ENCODE measurements at places on chromosomes 3 and 15.

DNA sequence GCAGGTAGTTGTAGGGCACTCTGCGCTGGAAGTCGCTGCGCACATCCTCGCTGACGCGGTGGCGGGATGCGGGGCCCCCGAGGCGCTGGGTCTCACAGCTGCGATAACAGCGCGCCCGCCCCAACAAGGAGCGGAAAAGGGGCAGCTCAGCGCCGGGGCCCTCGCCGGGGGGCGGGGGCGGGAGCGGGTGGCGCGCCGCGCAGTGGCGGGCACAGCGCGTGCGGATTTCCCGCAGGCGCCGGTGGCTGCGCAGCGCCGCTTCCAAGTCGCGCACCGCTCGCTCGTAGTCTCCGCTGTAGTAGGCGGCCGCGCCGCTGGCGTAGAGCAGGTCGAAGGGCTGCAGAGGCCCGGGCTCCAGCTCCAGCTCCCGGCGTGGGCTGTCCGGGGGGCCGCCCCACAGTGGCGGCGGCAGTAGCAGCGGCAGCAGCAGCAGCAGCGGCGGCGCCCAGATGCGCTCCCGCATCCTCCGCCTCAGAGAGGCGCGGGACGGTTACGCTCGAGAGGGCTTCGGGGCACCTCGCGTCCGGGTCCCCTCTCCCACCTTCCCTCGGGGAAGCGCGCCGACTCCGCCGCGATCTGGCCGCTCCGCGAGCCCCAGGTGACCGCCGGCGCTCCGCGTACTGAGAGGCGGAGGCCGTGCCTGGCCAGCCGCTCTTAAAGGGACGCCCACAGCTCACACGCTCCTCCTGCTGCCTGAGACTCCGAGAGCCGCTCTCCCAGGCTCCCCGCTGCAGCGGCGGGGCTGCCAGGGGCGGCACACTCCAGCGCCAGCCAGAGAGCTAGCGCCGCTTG, at the start of gene P3H2:
P3H2 (minus strand) TSS at position 629 of the 792 bp plus-strand sequence; CDS start at position 463, 166 bp downstream.
- DNase-seq, result no peak

DNA sequence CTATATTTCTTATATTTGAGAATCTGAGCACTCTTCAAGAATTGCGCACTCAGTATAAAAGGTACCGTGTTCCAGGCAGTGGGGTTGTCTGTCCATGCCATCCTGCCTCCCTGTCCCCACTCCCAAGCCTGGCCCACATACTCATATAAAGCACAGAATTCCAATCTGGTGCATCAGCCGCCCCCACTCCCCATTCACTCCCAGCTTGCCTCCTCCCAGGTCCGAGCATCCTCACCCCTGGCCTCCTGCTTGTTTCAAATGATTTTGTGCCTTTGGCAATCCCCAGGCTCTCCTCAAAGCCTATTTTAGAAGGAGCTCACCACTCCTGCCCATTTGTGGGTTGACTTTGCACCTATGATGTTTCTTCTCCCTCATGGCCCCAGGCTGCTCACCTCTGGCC, 22.2 kb upstream of the IGF1R start:
- no peak for DNase-seq

- no peak for DNase-seq
Observed at GRCh38 chr3:134008630-134009156, 21.0 kb downstream of the SLCO2A1 start.

DNA sequence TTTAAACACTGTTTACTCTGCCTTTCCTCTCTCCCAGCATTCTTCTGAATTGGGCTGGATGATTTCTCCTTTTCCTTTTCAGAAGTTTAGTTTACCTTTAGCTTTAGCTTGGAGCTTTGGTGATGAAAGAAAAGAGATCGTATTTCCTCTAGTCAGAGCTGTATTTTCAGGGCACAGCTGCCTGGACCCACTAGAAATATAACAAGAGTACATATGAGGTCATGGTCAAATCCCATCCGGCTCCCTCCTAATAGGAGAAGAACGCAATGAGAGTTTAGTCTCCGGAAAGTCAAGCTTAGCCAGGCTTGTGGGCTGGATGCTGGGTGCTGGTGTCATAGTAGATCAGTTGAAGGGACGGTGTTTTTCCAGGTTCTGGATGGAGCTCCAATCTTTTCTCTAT, 177.1 kb upstream of the PFN2 start:
- no peak for DNase-seq

GRCh38 chr3:105401691-105402149, 35.0 kb downstream of the ALCAM start:
- no peak for DNase-seq

GRCh38 chr3:188818282-188818681, 353.5 kb upstream of the TPRG1 start:
- no peak for DNase-seq

- no peak for DNase-seq
Observed at GRCh38 chr15:25536801-25537611, 98.2 kb upstream of the UBE3A start.
